ENCODE measurements at places on chromosomes 4 and X.

GRCh38 chr4:34723605-34724004 lies 1520.7 kb downstream of the ARAP2 start:
- DNase-seq: no peak

GRCh38 chr4:143355540-143356217 lies 19.0 kb downstream of the GAB1 start:
- peak; percentile 9 for DNase-seq

DNA sequence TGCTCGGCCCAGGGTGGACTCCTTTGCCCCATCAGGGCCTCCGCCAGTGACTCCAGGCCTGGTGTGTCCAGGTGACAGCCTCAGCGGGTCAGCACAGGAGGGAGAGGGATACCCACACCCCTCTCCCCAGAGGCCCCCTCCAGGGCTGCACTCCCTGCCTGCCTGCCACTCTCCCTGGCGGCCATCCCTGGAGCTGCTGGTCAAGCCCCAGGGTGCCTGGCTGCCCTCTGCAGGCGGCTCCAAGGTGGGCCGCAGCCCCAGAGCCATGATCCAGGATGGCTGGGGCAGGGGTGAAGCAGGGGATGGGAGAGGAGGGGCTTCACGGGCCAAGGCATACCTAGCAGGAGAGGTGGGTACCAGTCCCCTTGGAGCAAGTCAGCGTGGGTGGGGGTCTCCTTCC lies 3.8 kb downstream of the FGFRL1 start:
- DNase-seq: peak; percentile 26

DNA sequence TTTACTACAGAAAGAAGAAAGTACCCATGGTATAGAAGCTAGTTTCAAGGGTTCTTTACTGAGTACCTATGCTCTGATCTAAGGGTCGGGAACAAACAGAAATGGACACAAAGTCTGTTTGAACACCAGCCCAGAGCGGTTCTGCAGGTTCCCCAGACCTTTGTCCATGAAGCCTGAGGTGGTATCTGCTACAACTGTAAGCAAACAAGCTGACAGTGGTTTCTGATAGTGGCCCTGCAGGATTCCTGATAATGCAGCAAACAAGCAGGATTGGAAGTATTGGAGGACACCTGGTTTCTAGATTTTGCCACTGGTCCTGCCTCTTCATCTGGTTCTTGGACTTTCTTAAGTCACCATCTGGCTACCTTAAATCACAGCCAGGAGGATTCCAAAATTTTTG lies 23.7 kb downstream of the SMPX start:
- no peak for DNase-seq

DNA sequence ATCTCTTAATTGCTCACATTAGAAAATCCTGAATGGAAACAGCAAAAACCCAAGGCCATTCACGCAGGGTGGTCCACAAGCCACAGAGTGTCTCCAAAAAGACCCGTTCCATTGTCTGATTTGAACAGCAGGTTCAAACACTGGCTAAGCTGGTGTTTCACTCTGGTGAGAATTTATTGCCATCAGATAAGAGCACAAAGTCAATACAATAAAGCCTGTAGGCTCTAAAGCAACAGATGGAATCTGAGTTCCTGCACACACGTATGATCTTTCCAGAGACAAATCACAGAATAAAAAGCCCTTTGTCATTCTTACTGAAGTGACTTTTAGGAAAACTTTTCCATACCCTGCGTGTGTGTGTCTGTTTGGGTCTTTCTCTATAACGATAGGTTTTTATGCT lies 5.1 kb upstream of the SFRP2 start:
- peak; percentile 71 for DNase-seq

GRCh38 chr4:145709843-145710242 lies 29.9 kb downstream of the C4orf51 start:
- DNase-seq: no peak

DNA sequence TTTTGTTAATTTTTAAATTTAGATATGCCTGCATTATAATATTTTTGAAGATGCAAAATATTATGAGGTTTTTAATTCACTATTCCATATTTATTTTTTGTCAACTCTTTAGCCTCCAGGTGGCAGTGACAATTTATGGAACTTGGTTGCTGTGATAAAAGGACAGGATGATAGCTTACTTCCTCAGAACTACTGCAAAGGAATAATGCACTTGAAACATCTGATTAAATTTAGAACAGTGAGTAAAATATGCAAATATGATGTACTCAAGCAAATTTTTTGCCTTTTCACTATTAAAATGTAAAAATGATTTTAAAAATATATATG lies 45.1 kb downstream of the SPATA4 start:
- peak; percentile 15 for DNase-seq

- peak; percentile 18 for DNase-seq
Observed at GRCh38 chr4:185859111-185859510, 47.1 kb upstream of the SORBS2 start.
